CD8-positive, alpha-beta memory T cell (primary cell): ENCODE measurements at places on chromosomes 5 and 9.

- no peaks in the 10 kb centered on the region for H3K27me3 ChIP-seq
- no peak overlapping the region for H3K4me3 ChIP-seq
- DNase-seq: no peak
- no peaks in the 10 kb centered on the region for H3K4me1 ChIP-seq
- H3K36me3 ChIP-seq: no peaks in the 10 kb centered on the region
These were observed 35.9 kb upstream of the PLPPR1 start for GRCh38 chr9:100992632-100993031.

DNA sequence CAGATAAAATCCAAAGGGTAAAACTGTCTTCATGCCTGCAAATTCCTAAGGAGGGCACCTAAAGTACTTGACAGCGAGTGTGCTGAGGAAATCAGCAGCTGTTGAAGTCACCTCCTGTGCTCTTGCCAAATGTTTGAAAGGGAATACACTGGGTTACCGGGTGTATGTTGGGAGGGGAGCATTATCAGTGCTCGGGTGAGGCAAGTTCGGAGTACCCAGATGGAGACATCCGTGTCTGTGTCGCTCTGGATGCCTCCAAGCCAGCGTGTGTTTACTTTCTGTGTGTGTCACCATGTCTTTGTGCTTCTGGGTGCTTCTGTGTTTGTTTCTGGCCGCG lies 727 bp upstream of the ADRB2 start:
- peaks cover 11% of the 10 kb centered on the region for H3K4me1 ChIP-seq
- H3K27ac ChIP-seq: peak overlapping the region; percentile 77
- DNase-seq: no peak
- no peaks in the 10 kb centered on the region for H3K36me3 ChIP-seq
- H3K4me3 ChIP-seq: peak overlapping the region; percentile 78

DNA sequence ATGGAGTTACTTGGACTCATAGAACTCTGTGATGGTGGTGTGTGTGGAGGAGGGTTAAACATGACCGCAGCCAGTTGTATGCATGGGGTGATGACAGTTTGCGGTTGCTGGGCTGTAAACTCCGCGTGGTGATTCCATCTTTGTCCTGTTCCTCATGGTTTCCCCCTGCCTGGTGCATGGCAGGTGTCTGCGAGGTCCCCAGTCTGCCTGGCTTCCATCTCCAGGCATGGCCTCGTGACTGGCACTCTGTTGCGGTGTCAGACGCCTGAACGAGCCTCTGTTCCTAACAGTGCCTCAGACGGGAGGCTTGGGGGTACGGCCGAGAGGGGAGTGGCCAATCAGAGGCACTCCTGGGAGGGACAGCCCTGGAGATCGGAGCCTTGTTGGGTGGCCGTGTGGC lies 33.9 kb upstream of the SH3PXD2B start:
- H3K4me3 ChIP-seq: no peak overlapping the region
- no peaks in the 10 kb centered on the region for H3K4me1 ChIP-seq
- DNase-seq: no peak
- H3K27ac ChIP-seq: no peak overlapping the region
- no peaks in the 10 kb centered on the region for H3K36me3 ChIP-seq

- H3K27ac ChIP-seq: no peak overlapping the region
- H3K4me1 ChIP-seq: no peaks in the 10 kb centered on the region
- H3K36me3 ChIP-seq: no peaks in the 10 kb centered on the region
- no peak for DNase-seq
- no peaks in the 10 kb centered on the region for H3K27me3 ChIP-seq
- H3K4me3 ChIP-seq: no peak overlapping the region
These were observed 29.8 kb upstream of the VCAN start for GRCh38 chr5:83441747-83442146.

- H3K27ac ChIP-seq: no peak overlapping the region
- H3K4me3 ChIP-seq: no peak overlapping the region
- peaks cover 6% of the 10 kb centered on the region for H3K36me3 ChIP-seq
- H3K27me3 ChIP-seq: no peaks in the 10 kb centered on the region
- H3K4me1 ChIP-seq: no peaks in the 10 kb centered on the region
These were observed 143.6 kb upstream of the RASGRF2 start for GRCh38 chr5:80816590-80816989.

DNA sequence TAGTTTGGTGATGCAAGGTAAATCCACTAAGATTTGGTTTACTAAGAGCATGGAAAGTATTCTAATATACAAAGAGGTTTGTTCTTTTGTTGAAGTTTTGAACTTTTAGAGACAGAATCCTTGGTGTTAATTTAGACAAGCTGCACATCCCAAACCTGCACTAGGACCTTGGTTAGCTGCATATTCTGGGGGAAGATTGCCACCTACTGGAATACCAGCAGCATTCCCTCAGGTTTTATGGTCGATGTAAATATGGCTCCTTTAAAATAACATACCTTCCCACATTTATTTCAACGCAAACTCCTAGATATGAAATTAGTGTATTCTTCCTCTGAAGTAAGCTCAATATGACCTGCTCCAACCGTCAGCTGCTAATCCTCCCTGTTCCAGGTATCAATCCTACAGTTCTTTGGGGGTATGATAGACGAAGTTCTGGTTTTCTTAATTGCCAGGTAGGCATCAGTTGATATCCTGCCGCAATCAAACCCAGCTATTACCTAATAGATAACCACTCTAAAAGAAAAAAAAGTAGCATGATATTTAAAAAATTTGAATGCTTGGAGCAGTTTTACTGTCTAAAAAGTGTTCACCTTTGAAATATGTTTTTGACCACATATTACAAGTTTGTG lies 624.1 kb downstream of the ISL1 start:
- H3K36me3 ChIP-seq: no peaks in the 10 kb centered on the region
- DNase-seq: no peak
- no peaks in the 10 kb centered on the region for H3K27me3 ChIP-seq

- H3K27ac ChIP-seq: no peak overlapping the region
- H3K27me3 ChIP-seq: no peaks in the 10 kb centered on the region
- DNase-seq: no peak
These were observed 28.9 kb upstream of the GSN start for GRCh38 chr9:121239071-121239470.

DNA sequence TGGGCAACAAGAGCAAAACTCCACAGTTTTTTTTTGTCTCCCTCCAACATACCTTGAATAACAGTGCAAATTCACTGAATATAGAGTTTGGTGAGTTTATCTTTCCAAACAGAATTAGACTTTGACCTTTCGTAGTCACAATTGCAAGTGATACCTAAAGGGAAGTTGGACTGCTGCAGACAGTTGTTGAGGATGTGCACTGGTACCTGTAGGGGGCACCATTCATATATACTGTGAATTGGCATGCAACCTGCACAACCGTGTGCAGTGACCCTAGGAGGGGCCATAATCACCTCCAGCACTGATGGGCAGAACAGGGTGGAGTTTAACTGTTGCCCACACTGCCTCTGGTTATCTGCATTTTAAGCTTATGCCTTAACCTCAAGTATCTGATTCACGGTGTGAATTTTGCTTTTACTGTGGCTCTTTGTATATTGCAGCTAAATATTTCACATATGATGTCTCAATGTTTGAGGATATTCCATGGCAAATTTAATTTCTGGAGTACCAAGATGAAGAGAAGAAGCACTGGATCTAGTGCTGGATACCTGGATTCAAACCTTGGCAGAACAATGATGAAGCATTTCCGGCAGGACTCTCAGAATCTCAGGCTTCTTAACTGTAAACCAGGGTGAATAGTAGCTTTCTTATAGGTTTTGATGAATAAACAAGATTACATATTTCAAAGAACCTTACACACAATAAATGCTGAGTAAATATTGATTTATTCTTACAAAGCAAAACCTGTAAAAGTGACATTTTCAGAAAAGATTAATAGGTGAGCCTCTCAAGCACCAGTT lies 144.3 kb downstream of the ACTBL2 start:
- H3K4me1 ChIP-seq: no peaks in the 10 kb centered on the region
- H3K27ac ChIP-seq: no peak overlapping the region
- H3K36me3 ChIP-seq: no peaks in the 10 kb centered on the region
- H3K4me3 ChIP-seq: no peak overlapping the region
- DNase-seq: no peak
- H3K27me3 ChIP-seq: no peaks in the 10 kb centered on the region

GRCh38 chr9:136291306-136292025 lies 12.4 kb downstream of the CCDC187 start:
- no peaks in the 10 kb centered on the region for H3K4me1 ChIP-seq
- H3K4me3 ChIP-seq: no peak overlapping the region
- DNase-seq: no peak
- no peaks in the 10 kb centered on the region for H3K27me3 ChIP-seq

- no peak for DNase-seq
- H3K4me1 ChIP-seq: no peaks in the 10 kb centered on the region
- no peak overlapping the region for H3K27ac ChIP-seq
- no peaks in the 10 kb centered on the region for H3K36me3 ChIP-seq
These were observed 315.5 kb upstream of the RGMB start for GRCh38 chr5:98458004-98458403.

DNA sequence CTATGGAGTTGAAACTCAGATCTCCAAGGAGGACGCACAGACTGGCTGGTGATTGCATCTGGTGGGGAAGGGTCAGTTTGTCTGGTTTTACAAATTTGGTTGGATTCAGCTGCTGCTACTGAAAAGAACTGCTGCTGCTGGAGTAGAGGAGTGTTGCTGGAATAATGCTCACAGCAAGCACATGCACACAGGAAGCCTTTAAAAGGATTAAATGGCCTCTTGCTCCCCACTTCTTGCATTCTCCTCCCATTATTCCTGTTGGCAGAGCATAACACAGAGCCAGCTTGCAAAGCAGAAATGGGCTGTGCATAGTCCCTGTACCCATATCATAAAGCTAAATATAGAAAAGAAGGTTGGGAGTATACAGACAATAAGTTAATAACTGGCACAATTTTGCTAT lies 16.6 kb downstream of the ZNF474 start:
- H3K27me3 ChIP-seq: no peaks in the 10 kb centered on the region
- H3K4me1 ChIP-seq: no peaks in the 10 kb centered on the region

DNA sequence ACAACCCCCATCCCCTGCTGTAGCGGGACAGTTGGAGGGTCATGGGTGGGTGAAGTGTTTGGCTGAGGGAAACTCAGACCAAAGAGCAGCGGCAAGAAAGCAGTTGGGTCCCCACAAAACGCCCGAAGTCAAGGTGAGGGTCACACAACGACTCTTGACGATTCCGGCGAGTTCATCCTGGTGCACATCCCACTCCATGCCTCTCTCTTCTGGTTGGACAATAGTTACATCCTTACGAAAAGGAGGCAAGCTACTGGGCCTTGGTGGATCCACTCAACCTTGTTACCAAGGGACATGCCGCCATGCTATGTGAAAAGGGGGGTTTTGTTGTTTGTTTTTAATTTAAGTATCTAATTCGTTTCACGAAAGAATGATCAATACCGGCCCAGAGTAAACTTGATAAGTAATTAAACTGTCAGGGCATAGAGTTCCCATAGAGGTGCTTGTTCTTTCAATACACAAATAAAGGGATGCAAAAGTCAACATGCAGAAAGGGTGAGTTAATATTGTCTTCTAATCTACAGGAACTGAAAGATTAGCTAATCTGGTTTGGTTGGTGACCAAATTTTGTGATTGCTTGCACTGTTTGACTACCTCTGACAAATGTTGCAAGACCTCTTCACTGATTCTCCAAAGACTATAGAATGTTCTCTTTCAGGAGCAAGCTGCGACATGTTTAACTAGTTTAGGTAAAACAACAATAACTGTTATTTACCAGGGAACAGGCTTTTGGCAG lies 732 bp upstream of the SMIM15 start:
- H3K36me3 ChIP-seq: peaks cover 18% of the 10 kb centered on the region
- DNase-seq: no peak
- H3K4me1 ChIP-seq: peaks cover 10% of the 10 kb centered on the region
- H3K27ac ChIP-seq: peak overlapping the region; percentile 86

- no peak overlapping the region for H3K27ac ChIP-seq
- H3K4me3 ChIP-seq: no peak overlapping the region
- no peaks in the 10 kb centered on the region for H3K36me3 ChIP-seq
- DNase-seq: no peak
- H3K4me1 ChIP-seq: no peaks in the 10 kb centered on the region
- peaks cover 3% of the 10 kb centered on the region for H3K27me3 ChIP-seq
These were observed 52.6 kb upstream of the GARNL3 start for GRCh38 chr9:127211983-127212382.

GRCh38 chr5:149697001-149697400 lies 33.1 kb upstream of the PPARGC1B start:
- no peaks in the 10 kb centered on the region for H3K4me1 ChIP-seq
- no peak overlapping the region for H3K4me3 ChIP-seq
- H3K27ac ChIP-seq: no peak overlapping the region
- no peaks in the 10 kb centered on the region for H3K36me3 ChIP-seq
- H3K27me3 ChIP-seq: no peaks in the 10 kb centered on the region

DNA sequence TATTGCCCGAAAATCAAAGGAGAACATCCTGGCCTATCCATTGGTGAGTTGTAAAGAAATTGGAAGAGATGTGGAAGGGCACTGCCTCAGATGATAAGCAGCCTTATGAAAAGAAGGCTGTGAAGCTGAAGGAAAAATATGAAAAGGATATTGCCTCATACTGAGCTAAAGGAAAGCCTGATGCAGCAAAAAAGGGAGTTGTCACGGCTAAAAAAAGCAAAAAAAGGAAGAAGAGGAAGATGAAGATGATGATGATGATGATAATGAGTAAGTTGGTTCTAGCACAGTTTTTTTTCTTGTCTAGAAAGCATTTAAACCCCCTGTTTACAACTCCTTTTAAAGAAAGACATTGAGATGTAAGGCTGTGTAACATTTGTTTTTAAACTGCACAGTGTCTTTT lies 59.8 kb upstream of the ZBED3 start:
- no peak overlapping the region for H3K27ac ChIP-seq
- no peaks in the 10 kb centered on the region for H3K36me3 ChIP-seq
- no peaks in the 10 kb centered on the region for H3K27me3 ChIP-seq
